SW 1271 (cell line): ENCODE measurements at places on chromosomes 2 and 18.

DNA sequence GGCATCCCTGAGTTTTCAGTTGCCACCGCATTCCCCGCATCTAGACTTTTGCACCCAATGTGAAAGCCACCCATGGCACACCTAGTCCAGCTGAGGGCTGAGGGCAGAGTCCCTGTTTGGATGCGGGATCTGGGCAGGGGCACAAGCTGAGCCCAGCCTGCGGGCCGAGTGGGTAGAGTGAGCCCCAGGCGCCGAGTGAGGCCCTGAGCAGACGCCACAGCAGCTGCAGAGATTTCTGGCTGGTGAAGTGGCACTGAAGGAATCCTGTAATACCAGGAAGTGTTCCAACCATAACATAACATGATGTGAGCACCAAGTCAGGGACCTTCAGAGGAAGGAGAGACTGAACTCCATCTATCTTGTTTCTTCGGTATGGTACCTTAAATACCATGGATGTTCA, 27.7 kb upstream of the FRZB start:
- no peak for DNase-seq

DNA sequence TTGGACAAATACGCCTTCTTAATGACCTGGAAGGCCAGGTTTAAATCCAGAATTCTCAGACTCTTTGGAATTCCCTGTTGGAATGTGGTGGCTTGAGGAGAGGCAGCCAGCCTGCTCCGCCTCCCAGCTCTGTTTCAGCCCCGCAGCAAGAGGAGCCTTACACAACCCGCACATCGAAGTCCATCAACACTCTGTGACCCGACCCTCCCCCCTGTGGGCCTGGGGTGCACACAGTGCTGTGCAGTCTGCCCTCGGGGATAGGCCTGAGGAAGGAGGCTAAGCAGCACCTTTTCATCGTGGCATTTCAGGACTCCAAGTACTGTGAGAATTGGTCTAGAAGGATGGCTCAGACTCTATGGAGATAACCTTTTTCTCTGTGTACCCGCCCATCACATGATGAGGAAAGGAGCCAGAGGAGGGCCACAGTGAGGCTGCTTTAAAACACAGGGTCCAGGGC, 73.7 kb downstream of the GREB1L start:
- no peak for DNase-seq

GRCh38 chr18:50649821-50650220, 89.9 kb downstream of the MAPK4 start:
- DNase-seq: no peak

DNA sequence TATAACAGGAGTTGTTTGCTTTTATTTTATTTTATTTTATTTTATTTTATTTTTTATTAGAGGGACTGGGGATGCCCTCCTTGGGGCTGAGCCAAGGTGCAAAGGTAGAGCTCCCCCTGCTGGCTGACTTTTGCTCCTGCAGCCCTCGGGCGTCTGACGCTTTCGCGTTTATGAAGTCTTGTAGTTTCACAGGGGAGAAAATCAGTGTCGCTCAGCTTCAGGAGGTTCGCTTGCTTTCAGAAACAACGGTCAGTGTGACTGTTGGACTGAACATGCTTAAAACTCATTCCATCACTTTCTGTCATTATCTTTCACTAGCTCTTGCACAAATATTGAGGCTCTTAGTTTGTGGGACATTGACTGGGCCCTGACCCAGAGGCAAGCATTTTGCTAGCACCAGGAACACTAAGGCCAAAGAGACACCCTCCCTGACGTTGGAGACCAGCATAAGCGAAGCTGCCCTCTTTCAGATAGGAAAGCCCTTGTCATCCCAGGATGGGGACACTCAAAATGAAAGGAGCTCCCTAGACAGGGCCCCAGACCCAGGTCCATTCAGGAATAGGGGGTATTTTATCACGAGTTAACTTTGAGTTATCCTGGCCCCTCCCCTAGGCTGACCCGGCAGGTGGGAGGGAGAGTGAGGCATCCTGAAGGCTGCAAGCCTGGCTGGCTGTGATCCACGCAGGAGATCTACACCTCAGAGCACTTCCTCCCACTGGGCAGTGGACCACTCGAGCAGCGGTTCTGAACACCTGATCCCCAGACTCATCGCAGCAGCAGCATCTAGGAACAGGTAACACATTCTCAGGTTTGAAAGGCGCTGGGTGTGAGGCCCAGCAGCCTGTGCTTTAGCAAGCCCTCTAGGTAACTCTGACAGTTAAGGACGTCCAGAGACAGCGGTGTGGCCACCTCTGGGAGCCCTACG, 34.4 kb downstream of the LGALSL start:
- peak; percentile 50 for DNase-seq

GRCh38 chr2:62267696-62268095, 71.8 kb downstream of the B3GNT2 start:
- no peak for DNase-seq

GRCh38 chr2:231810905-231811304, 24.7 kb downstream of the COPS7B start:
- DNase-seq: peak; percentile 14

- no peak for DNase-seq
Measured at GRCh38 chr2:19491796-19492195, 133.4 kb upstream of the OSR1 start.

DNA sequence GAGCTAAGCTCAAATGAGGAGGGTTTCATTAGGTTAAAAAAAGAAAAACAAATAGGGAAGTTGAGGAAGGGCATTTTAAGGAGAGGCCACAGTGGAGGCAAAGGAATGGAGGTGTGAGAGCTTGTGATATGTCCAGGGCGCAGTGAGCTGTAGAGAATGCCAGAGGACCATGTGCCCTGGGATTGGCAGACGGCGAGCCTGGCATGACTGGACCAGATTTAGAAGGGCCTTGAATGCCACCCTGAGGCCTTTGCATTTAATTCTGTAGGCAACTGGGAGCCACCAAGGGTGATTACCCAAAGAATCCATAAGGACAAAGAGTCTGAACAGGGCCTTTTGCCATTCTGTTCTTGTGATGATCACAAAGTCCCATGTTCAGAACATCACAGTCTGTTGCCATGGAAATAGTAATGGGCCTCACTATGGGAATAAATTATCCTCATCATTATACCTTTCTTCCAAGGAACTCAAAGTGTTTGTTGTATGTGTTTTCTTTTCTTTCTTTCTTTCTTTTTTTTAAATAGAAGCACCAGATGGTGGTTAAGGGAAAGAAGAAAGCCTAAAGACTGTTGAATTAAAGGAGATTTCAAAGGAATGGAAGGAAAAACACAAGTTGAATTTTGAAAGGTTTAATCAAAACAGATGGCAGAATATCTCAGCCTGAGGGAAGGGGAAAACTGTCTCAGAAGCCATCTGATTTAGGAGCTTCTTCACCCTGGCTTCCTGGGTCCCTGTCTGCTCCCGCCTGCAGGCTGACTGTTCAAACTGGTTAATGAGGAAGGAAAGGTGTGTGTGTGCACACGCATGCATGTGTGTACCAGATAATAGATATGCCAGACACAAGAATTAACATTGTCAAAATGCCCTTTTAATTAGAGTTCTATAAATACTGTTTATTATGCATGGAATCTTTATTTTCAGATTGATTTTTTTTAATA, 31.6 kb upstream of the NCOA1 start:
- DNase-seq: no peak

- no peak for DNase-seq
Measured at GRCh38 chr2:72744049-72744448, 81.8 kb downstream of the EXOC6B start.

DNA sequence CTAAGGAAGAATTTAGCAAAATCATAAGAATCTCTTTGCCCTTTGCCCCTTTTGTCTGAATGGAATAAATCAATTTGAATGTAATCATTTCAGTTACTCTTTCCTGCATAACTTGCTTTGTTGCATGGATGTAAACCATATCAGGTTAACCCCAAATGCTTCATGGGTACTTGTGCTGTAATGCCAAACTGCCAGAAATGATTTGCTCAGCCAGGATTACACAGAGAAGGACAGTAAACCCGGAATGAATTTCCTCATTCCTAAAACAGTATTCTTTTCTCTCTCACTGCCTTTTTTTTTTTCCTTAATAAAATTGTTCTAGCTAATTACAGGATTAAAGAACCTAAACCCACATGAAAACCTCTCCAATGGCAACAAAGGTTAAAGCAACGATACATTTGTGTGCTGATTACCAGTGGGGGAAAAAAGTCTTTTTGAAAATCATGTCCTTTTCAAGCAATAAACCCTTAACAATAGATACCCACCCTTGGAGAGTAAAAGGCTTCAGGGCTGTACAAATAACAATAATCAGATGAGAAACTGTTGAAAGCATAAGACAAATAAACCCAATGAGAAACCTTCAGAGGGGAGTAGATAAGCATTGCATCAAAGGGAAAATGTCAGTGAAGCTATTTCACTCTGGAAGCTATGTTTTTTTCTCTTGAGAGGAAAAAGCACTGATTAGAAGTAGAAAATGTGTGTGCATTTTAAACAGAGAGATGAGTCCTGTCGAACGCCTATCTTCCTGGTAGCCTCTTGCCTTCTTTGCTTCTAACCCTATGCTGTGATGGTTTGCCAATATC, 275.3 kb downstream of the CDH2 start:
- DNase-seq: no peak

GRCh38 chr18:49139766-49140165, 189.0 kb upstream of the SMAD7 start:
- DNase-seq: no peak

DNA sequence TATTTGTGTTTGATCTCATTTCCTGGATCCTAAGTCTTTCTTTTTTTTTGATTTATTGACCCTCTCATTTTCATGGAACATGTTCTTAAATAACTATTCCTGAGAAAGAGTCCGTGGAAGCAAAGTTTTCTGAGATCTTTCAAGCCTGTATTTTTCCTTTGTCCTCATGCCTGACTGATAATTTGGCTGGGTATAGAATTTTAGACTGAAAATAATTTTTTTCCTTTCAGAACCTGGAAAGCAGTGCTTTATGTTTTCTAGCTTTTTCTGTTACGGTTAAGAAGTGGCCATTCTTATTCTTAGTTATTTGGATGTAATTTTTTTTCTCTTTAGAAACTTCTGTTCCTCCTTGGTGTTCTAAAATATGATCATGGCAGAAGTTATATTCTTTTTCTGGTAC, 82.5 kb downstream of the SEMA4F start:
- no peak for DNase-seq

DNA sequence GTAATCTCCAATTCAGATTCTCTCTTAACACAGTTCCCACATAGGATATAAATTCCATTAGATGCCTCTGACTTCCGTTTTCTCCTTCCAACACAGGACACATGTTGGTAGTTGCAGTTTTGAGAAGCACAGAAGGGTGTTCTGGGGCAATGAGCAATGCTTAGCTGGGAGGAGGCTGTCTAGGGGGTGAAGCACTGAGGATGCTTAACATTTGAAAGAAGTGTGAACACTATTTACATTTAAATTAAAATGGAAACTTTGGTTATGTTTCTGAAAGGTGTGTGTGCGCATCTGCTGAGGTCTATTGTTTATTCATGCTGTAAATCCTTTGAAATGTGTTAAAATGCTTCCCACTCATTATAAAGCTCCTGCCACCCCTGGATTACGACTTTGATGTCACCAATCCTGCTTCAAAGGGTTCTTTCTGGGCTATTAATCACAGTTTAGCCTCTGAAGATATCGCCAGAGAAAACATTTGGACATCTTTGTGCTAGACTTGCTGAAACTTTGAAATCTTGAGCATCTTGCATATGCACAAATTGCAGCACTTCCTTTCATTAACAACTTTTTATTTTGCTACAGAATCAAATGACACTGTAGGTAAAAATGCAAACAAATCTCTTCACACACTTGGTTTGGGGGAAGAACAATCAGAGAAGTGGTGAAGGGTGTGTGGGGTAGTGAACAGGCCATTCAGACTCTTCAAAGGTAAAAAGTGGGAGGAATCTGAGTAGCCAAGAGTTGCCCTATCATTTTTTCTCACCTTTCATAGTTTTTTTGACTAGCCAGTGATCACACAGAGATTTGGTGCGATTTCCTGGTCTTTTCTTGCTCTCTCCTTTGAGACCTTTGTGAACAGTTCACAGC, 258.4 kb downstream of the MYO3B start:
- DNase-seq: no peak

GRCh38 chr18:46856973-46857372, 60.3 kb downstream of the PIAS2 start:
- no peak for DNase-seq

DNA sequence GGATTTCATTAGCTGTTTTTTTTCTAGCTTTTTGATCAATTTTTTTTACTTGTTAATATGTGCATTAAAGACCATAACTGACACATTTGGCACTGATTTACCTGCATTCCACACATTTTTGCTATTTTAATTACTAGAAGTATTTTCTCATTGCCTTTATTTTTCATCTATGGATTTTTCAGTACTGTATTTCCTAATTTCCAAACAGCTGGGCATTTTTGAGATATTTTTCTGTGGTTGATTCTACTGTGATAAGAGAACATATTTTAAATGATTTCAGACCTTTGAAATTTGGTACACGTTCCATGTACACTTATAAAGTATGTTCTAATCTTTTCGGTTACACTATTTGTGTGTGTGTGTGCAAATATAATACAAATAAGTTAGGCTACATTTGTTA, 135.3 kb downstream of the PARD3B start:
- no peak for DNase-seq

GRCh38 chr2:109290887-109291643, 162.1 kb downstream of the SH3RF3 start:
- no peak for DNase-seq

DNA sequence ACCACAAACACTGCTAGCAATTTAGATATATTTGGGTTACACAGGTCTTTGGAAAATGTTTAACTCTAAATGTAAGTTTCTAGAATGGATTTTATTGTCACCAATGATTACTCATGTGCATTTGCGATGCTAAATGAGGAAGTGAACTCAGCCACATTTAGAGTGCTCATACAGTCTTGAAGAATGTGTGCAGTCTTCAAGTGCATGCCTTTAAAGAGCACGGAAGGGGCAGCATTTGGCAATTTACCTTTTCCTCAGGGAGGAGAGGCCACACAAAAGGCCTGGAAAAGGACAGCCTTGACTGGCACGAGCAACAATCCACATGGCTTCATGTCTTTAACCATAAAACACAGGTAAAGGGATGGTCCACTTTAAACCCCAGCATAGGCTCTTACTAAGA, 78.5 kb upstream of the STK17B start:
- DNase-seq: no peak

GRCh38 chr2:190379249-190379964, 28.7 kb upstream of the MFSD6 start:
- no peak for DNase-seq

DNA sequence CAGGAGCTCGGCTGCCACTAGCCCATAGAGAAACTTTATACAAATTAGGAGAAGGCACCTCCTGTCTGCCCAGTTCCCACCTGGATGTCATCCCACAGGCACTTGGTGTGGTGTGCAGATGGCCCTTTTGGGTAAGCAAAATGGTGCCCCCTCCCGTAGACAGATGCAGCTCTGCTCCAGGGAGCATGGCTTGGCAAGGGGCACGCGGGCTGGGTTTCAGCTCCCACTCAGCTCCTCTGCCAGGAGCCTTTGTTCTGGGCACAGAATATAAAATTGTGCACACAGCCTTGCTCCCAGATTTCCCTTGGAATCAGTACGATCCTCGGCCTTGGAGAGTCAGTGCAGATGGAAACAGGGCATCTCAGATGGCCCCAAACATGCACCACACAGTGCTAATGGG, 20.3 kb upstream of the KCNF1 start:
- DNase-seq: no peak
